ENCODE measurements at places on chromosomes 4 and X. TPM values are rescaled to one million over a fixed set of nuclear protein-coding genes. Genes with fewer than 3 reads are reported as not detected.

DNA sequence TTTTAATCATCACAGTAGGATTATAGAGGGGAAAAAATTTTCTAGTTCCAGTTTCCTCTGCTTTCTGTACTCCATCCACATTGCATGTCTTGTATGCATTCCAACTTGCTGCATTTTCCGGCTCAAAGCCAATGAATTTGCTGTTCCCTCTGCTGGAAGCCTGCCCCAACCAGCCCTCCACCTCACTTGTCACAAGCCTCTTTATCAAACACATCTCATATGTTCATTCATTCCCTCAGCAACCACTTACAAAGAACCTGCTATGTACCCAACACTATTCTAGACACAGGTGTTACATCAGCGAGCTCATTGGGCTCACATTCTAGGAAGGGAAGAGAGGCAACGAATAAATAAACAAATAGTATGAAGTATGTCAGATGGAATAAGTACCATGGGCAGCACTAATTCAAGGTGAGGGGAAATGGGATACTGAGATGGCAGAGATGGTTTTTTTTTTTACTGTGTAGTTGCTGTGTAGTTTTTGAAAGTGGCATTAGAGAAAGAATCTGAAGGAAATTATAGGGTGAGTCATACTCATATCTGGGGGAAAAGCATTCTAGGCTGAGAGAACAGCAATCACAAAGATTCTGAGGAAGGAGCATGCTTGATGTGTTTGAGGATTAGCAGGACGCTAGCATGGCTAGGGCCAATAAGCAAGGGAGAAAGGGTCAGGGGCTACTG lies 332.5 kb downstream of the PDGFC start:
- H3K36me3 ChIP-seq, result no peaks in the 10 kb centered on the region
- H3K4me3 ChIP-seq, result no peak overlapping the region
- no peaks in the 10 kb centered on the region for H3K4me1 ChIP-seq
- H3K27me3 ChIP-seq, result no peaks in the 10 kb centered on the region
- no peak overlapping the region for H3K27ac ChIP-seq

- peak overlapping the region; percentile 96 for H3K27ac ChIP-seq
- no peaks in the 10 kb centered on the region for H3K27me3 ChIP-seq
- peaks cover 36% of the 10 kb centered on the region for H3K36me3 ChIP-seq
- peak; percentile 18 for DNase-seq
Measured at GRCh38 chr4:77817304-77818072, 1.7 kb downstream of the CNOT6L start.

Gene DOK7
- not detected for total RNA-seq

- H3K4me3 ChIP-seq, result no peak overlapping the region
- H3K27me3 ChIP-seq, result no peaks in the 10 kb centered on the region
- H3K27ac ChIP-seq, result no peak overlapping the region
- DNase-seq, result no peak
Measured at GRCh38 chrX:146863566-146863965, 49.0 kb upstream of the CXorf51A start.

Gene GLA
- 29.5 TPM for total RNA-seq

GRCh38 chrX:47746446-47746845 lies 87.5 kb upstream of the UXT start:
- no peak for DNase-seq
- H3K27me3 ChIP-seq, result no peaks in the 10 kb centered on the region
- H3K27ac ChIP-seq, result no peak overlapping the region
- no peaks in the 10 kb centered on the region for H3K36me3 ChIP-seq

Gene CCKAR
- not detected for total RNA-seq

Gene KDM6A
- total RNA-seq, result 26.6 TPM

Gene TLL1
- not detected for total RNA-seq

DNA sequence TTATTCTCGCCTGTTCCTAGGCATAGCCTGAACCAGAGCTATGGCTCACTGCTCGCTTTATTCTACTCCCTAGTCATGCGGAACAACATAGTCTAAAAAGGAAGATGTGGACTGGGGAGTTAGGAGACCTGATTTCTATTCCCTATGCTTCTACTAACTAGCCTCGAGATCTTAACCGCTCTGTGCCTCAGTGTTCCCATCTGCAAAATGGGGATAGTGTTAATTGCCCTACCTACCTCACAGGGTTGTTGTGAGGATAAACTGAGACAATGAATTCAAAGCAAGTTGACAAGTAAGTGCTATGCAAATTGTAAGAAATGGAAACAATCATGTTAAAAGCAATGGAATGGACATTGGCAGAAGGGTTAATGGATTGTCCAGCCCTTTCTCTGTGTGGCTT lies 102.1 kb downstream of the AKAP4 start:
- no peaks in the 10 kb centered on the region for H3K27me3 ChIP-seq
- H3K4me3 ChIP-seq, result no peak overlapping the region
- H3K36me3 ChIP-seq, result no peaks in the 10 kb centered on the region
- H3K27ac ChIP-seq, result no peak overlapping the region

DNA sequence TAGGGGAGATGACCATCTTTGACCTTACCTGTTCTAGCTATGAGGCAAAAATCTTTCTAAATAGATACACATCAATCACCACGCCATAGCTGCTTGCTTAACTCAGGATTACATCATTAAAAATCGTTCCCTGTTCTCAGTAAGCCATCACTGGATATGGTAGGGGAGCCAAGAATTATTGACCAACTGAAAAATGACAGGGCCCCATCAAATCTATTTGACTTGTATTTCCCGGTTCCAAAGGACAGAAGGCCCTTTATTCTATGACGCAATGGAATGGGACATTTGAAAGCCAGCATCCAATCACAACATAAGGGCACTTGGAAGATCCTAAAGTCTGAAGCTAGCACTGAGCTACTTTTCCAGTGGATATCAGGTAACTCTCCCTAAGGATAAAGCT lies 75.6 kb upstream of the NOCT start:
- H3K4me1 ChIP-seq, result no peaks in the 10 kb centered on the region
- H3K27me3 ChIP-seq, result peaks cover 3% of the 10 kb centered on the region
- no peaks in the 10 kb centered on the region for H3K36me3 ChIP-seq
- no peak overlapping the region for H3K4me3 ChIP-seq
- no peak overlapping the region for H3K27ac ChIP-seq
- DNase-seq, result no peak

Measured in activated CD4-positive, alpha-beta T cell treated with anti-CD3 and anti-CD28 coated beads, Interleukin-2, amount 10 ng/mL, durations not matched to agents 7 days and 5 days (primary cell).